CD4-positive, CD25-positive, alpha-beta regulatory T cell (primary cell): ENCODE measurements at places on chromosomes 2 and 18. TPM values are rescaled to one million over a fixed set of nuclear protein-coding genes. Genes with fewer than 3 reads are reported as not detected.

NOL4 gene
- polyA plus RNA-seq, result not detected

LIPG gene
- polyA plus RNA-seq, result not detected

TCF7L1 gene
- 0.07 TPM for polyA plus RNA-seq

NRP2 gene
- polyA plus RNA-seq, result not detected

FAM124B gene
- polyA plus RNA-seq, result 4.2 TPM

GCG gene
- polyA plus RNA-seq, result not detected

GRCh38 chr2:86491088-86491487, 49.9 kb downstream of the KDM3A start:
- no peaks in the 10 kb centered on the region for H3K4me1 ChIP-seq
- DNase-seq, result no peak
- H3K27ac ChIP-seq, result no peak overlapping the region
- no peak overlapping the region for H3K4me3 ChIP-seq
- H3K36me3 ChIP-seq, result peaks cover 85% of the 10 kb centered on the region

DNA sequence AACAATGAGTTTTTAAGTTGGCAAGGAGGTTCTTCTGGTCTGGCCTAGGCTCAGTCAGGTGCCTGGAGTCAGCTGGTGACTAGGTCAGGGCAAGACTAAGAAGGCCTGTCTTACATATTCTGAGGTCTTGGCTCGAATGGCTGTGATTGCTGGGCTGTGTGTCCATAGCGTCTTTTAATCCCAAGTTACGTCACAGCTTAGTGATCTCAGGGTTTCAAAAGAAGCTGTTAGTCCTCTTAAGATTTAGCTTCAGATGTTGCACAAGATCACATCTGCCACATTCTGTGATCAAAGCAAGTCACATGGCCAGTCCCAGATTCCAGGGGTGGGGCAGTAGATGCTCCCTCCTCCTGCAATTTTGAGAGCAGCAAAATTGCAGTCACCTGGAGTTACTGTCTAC, 61.3 kb downstream of the PKP4 start:
- no peak for DNase-seq
- no peak overlapping the region for H3K27ac ChIP-seq
- no peaks in the 10 kb centered on the region for H3K4me1 ChIP-seq
- H3K36me3 ChIP-seq, result no peaks in the 10 kb centered on the region

- peak overlapping the region; percentile 60 for H3K4me3 ChIP-seq
- H3K27ac ChIP-seq, result peak overlapping the region; percentile 11
- no peaks in the 10 kb centered on the region for H3K36me3 ChIP-seq
- H3K4me1 ChIP-seq, result peaks cover 5% of the 10 kb centered on the region
Measured at GRCh38 chr2:85291425-85292023, 36.3 kb downstream of the TGOLN2 start.

DNA sequence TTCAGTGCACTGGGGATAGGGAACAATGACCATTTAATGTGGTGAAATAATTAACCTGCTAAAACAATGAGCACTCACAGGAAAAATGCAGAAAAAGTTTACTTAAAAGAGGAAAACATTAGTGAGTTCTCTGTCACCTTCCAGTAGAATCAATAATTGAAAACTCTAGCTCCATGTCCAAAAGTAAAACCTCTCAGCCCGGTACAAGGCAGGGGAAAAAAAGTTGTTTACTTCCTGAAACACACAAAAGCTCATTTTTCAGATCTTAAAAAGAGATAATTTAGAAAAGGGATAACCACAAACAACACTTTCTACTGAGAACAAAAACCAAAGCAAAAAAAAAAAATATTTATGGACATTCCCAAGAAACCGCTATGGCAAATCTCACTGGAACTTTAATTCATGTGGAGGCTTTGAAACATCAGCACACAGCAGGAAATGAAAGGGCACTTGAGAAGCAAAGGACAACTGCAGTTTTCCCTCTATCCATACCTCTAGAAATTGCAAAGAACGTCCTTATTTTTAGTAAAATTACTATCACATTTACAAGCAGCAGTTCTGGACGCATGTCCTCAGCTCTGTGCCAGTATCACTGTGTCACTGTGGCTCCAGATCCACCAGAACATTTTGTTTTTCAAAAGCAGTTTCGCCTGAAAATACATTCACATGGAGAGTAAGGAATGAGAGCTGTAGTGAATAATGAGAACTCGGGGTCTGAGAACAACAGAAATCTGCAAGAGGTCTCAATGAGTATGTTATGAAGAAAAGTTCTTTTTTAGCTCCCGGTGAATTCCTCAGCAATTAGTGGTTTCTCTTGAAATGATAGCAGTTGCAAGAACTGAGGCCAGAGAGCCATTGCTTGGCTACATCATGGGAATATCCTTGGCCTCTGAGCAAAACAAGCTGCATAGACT, 44.7 kb upstream of the DNAH7 start:
- no peaks in the 10 kb centered on the region for H3K36me3 ChIP-seq
- H3K27ac ChIP-seq, result no peak overlapping the region
- no peaks in the 10 kb centered on the region for H3K27me3 ChIP-seq

DNA sequence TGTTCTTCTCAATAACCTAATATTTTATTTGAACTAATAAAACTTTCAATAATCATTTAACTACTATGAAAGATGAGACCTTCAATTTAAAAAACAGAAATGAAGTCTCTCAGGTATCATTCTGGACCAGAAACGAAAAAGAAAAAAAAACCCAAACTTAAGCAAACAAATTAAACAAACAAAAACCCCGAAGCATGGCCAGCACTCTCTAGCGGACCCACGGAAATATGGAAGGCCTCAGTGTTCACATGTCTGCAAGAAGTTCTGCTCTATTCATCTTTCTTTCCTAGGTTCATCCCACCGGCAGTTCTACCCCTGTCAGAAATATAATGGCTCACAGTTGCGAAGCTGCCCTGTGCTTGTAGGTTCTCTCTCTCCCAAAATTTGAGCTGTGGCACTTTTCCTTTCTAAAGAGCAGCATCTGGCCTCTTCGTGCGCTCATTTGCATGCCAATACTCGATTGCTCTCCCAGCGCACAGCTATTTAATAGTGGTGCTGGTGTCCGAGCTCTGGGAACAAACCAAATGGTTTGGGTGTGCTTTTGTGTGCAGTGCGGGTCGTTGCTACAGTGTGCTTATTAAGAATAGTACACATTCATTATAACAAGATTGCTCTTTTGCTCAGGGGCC, 129.0 kb upstream of the ZEB2 start:
- no peaks in the 10 kb centered on the region for H3K4me1 ChIP-seq
- no peak overlapping the region for H3K27ac ChIP-seq
- H3K27me3 ChIP-seq, result peaks cover 1% of the 10 kb centered on the region
- DNase-seq, result no peak

DNA sequence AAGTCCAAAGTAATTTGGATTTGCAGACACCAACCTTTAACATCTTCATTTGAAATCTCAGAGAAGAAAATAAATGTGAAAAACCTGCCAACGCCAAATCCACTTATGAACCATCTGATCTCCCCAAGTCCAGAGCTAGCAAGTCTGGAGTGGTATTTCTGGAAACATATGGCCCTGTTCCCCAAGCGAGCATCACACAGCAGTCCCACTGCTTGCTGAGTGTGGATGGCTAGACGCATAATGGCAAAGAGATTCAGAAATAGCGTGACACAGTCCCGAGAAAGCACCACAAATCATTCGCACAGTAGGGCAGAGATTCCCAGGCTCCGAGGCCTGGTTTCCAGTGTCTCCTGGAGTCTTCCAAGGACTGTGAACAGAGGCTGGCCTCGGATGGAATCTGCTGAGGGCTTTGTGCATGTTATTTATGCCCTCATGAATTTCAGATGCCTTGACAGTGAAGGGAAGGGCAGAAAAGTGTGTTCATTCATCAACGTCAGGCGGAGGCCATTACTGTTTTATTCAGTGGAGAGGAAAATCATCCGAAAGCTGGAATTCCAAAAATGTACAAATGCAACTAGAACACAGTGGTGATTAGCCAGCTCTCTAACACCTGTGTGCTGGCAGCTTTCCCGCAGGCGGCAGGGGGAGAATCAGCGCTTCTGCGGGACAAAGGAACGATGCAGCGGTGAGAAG, 417.0 kb downstream of the EIPR1 start:
- H3K36me3 ChIP-seq, result no peaks in the 10 kb centered on the region
- DNase-seq, result no peak
- H3K4me3 ChIP-seq, result no peak overlapping the region
- no peaks in the 10 kb centered on the region for H3K27me3 ChIP-seq
- no peaks in the 10 kb centered on the region for H3K4me1 ChIP-seq

DNA sequence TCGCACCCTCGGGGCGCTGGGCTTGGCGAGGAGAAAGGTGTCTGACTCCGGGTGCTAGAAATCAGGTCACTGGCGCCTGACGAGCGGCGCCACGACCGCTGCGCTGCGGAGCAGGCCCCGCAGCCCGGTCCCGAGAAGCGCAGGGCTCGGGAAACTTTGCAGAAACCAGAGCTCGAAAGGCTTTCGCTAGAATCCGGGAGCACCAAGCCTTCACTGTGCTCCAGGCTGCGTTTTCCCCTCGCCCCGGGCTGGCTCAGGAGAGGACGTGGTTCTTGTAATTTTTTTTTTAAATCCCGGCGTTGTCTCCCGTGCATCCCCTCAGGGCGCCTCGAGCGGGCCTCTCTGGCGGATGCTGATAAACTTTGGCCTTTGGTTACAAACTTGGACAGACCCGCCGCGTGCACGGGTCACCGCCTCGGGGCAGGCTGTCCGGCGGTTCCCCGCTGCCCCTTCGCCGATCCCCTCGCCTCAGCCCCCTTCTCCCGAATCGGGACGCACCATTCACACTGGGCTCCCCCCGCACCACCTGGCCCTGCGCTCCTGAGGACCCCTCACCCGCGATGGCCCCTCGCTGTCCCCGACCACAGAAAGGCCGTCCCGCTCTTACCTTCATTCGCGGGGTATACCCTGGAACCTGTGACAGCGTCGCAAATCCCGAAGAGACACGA, 419 bp downstream of the EPHA4 start:
- peaks cover 39% of the 10 kb centered on the region for H3K4me1 ChIP-seq
- H3K36me3 ChIP-seq, result no peaks in the 10 kb centered on the region
- H3K27ac ChIP-seq, result no peak overlapping the region
- peaks cover 24% of the 10 kb centered on the region for H3K27me3 ChIP-seq
- H3K4me3 ChIP-seq, result peak overlapping the region; percentile 93

DNA sequence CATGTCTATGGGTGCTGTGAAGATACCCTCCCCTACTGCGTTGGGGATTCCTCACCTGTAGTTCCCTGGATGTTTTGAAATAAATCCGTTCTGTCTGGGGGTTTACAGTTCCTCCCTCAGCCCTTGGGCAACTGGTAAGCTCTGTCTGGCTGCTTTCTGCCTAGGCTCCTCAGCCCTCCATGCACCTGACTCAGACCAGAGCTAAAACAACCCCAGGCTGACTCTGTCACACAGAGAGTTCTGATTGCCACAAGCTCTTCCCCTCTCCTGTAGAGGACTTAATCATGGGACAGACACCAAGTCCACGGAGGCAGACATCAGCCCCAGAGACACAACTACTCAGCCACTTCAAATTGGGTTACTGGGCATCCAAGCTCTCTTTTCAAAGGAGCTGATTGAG, 6.3 kb downstream of the VIT start:
- H3K36me3 ChIP-seq, result no peaks in the 10 kb centered on the region
- DNase-seq, result no peak
- no peak overlapping the region for H3K4me3 ChIP-seq

GRCh38 chr2:187638840-187639239, 84.6 kb upstream of the TFPI start:
- DNase-seq, result no peak
- no peak overlapping the region for H3K27ac ChIP-seq
- H3K4me1 ChIP-seq, result no peaks in the 10 kb centered on the region
- H3K36me3 ChIP-seq, result no peaks in the 10 kb centered on the region

DNA sequence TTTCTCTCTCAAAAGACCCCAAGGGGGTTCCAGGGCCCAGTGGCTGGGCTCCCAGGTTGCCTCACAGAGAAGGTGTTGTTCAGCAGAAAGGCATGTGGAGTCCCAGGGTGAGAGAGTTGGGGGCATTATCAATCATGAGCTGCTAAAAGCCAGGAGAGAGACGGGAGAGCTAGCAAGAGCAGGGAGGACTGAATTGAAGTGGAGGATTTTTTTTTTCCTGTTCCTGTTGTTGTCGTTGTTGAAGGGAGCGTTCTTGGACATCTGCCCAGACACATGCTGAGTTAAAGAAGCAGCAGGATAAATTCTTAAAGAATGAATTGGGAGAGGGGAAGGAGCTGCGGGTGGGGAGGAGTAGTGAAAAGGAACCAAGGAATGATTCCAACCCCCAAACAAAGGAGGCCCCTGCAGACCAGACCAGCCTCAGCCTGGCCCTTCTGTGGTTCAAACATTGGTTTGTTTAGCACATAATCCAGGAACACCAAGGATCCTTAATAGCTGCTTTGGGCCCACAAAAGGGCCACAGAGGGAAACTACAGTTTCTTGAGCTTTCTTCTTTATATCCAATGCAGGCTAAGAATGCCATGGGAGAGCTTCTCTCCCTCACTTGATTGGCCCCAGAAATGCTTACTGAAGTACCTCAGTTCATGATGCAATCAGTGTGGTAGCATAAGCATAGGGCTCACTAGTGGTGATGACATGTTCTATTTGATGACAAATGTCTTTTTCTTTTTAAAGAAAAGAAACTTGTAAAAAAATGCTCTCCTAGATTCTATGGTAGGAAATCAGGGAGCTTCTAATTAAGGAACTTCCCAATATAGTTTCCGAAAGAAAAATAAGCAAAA, 146.0 kb downstream of the SETBP1 start:
- no peaks in the 10 kb centered on the region for H3K27me3 ChIP-seq
- no peak overlapping the region for H3K27ac ChIP-seq
- no peak for DNase-seq
- H3K4me3 ChIP-seq, result no peak overlapping the region

GRCh38 chr2:173249661-173250641, 104.7 kb upstream of the CDCA7 start:
- H3K4me1 ChIP-seq, result no peaks in the 10 kb centered on the region
- H3K4me3 ChIP-seq, result no peak overlapping the region

GRCh38 chr2:231929961-231930592, 3.9 kb upstream of the NPPC start:
- H3K27me3 ChIP-seq, result no peaks in the 10 kb centered on the region
- no peak overlapping the region for H3K4me3 ChIP-seq
- H3K4me1 ChIP-seq, result peaks cover 21% of the 10 kb centered on the region
- no peaks in the 10 kb centered on the region for H3K36me3 ChIP-seq
- DNase-seq, result no peak
- H3K27ac ChIP-seq, result no peak overlapping the region

- H3K27me3 ChIP-seq, result no peaks in the 10 kb centered on the region
- H3K27ac ChIP-seq, result no peak overlapping the region
- H3K4me3 ChIP-seq, result no peak overlapping the region
- H3K4me1 ChIP-seq, result no peaks in the 10 kb centered on the region
Measured at GRCh38 chr2:100780203-100781008, 39.5 kb upstream of the NPAS2 start.
